Spinal cord (tissue), 10 donors: ENCODE measurements at places on chromosomes 13 and 19. TPM values are rescaled to one million over a fixed set of nuclear protein-coding genes. Genes with fewer than 3 reads are reported as not detected.

UPK1A gene
- not detected for total RNA-seq

- peaks cover 36% of the 10 kb centered on the region for H3K36me3 ChIP-seq
- no peaks in the 10 kb centered on the region for H3K27me3 ChIP-seq
- H3K27ac ChIP-seq: no peak overlapping the region
- peaks cover 32% of the 10 kb centered on the region for H3K4me1 ChIP-seq
- H3K4me3 ChIP-seq: no peak overlapping the region
- no peak for DNase-seq
These were observed 57.4 kb downstream of the PEPD start for GRCh38 chr19:33464010-33464732.

DNA sequence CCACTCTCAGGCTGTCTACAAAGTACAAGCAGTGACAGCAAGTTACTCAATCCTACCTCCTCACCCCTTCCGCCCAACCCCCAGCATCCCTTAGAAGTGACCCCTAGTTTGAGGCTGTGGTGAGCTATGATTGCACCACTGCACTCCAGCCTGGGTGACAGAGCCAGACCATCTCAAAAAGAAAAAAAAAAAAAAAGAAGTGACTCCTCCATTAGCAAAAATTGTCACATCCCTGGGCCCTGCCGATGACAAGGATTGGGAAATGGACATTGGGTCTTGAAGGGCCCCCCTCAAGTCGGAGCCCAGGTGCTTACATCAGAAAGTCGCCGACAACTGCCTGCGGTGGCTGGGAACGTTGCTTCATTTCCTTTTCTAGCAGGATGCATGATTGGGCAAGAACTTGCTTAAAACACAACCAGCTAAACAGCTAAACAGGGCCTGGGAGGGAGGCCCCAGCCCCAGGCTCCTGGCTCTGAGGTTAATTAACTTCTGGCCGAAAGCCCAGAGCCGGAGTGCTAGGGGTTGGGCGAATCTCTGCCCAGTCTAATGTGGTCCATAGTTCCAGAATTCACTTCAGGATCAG, 15.3 kb downstream of the RAB3D start:
- DNase-seq: peak; percentile 82
- peak overlapping the region; percentile 82 for H3K27ac ChIP-seq
- peaks cover 30% of the 10 kb centered on the region for H3K4me1 ChIP-seq
- H3K27me3 ChIP-seq: no peaks in the 10 kb centered on the region
- no peak overlapping the region for H3K4me3 ChIP-seq

DNA sequence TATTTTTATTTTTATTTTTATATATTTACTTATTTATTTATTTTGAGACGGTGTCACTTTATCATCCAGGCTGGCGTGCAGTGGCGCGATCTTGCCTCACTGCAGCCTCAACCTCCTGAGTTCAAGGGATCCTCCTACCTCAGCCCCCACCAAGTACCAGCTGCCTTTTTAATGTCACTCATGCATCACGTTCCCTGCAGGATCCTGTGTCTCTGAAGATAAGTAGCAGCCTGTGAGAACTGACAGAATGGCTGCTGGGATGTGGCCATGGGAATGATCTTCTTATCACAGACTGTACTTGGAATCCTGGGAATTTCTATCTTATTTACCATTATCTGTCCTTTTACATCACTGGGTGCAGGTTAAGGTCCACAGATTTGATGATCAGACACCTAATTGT, 9.2 kb upstream of the ZNF761 start:
- no peak overlapping the region for H3K4me3 ChIP-seq
- peaks cover 4% of the 10 kb centered on the region for H3K36me3 ChIP-seq
- no peak for DNase-seq
- H3K27ac ChIP-seq: no peak overlapping the region
- H3K4me1 ChIP-seq: no peaks in the 10 kb centered on the region

HS6ST3 gene
- total RNA-seq: 7.7 TPM

ZNF91 gene
- total RNA-seq: 105 TPM

DNA sequence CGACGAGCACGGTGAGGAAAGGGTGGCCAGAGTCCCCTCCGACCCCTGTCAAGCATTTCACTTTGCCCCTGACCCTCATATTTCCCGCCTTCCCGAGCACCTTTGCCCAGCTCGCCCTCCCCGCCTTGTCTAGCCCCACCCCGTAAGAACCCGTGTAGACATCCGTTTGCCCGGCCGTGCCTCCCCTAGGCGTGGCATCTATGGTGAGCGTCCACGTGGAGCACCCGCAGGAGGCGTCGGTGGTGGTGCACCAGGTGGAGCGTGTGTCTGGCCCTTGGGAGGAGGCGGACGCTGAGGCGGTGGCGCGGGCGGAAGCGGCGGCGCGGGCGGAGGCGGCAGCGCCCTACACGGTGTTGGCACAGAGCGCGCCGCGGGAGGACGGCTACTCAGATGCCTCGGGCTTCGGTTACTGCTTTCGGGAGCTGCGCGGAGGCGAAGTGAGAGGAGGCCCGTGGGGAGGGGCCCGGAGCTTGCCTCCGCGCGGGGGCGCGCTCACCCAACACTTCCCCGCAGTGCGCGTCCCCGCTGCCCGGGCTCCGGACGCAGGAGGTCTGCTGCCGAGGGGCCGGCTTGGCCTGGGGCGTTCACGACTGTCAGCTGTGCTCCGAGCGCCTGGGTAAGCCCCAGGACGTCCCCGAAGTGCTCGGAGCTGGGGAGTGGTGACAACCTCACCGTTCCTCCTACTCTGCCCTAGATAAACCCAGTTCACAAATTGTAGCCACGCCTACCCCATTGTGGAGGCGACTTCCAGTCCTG, 4.2 kb downstream of the LTBP4 start:
- H3K27me3 ChIP-seq: peaks cover 85% of the 10 kb centered on the region
- peaks cover 20% of the 10 kb centered on the region for H3K36me3 ChIP-seq
- no peak overlapping the region for H3K4me3 ChIP-seq

- H3K36me3 ChIP-seq: no peaks in the 10 kb centered on the region
- no peak for DNase-seq
- no peak overlapping the region for H3K27ac ChIP-seq
- no peak overlapping the region for H3K4me3 ChIP-seq
These were observed 40.6 kb downstream of the TPT1 start for GRCh38 chr13:45300190-45300985.

ZNF726 gene
- 9.9 TPM for total RNA-seq
